ENCODE measurements at places on chromosomes 7 and 10.

DNA sequence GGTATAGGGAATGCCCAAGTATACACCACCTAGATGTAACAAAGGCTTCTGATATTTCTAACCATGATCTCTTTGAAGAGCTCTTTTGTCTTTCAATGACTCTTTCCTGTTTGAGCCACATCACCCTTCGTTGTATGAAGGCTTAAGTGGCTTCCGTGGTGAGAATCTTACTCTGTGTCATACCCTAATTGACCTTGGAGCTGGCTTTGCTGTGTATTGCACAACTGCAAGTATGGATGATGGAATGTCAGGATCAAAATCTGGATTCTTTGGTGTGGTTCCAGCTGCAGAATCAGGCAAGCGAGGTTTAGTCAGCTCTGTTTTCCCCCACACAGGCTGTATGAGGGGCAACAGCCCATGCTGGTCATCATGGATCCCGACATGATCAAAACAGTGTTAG is 16.0 kb downstream of the CYP3A43 start:
- DNase-seq: no peak

DNA sequence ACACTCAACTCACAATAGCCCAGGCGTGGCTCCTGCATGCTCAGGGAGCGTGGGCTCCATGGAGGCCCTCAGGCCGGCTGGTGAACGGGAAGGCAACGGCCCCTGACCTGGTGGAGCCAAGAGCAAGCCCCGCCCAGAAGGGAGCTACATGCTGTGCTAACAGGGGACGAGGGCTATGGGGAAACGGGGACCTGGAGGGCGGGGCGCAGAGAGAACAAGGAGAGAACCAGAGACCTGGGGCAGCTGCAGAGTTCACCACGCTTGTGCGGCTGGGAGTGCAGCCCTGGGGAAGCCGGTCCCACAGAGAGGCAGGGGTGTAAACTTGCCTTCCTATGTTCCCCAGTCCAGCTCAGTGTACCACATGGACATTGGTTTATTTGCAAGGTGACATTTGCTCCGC is 69.2 kb upstream of the PPP2R2D start:
- no peak for DNase-seq

- DNase-seq: no peak
Observed at GRCh38 chr7:110413038-110413437, 677.9 kb upstream of the LRRN3 start.

GRCh38 chr10:112753961-112754411 is 196.1 kb upstream of the TCF7L2 start:
- DNase-seq: no peak

GRCh38 chr10:87054373-87055295 is 34.5 kb downstream of the FAM25A start:
- DNase-seq: no peak

- DNase-seq: no peak
Observed at GRCh38 chr7:28953633-28954032, 4.5 kb downstream of the TRIL start.

DNA sequence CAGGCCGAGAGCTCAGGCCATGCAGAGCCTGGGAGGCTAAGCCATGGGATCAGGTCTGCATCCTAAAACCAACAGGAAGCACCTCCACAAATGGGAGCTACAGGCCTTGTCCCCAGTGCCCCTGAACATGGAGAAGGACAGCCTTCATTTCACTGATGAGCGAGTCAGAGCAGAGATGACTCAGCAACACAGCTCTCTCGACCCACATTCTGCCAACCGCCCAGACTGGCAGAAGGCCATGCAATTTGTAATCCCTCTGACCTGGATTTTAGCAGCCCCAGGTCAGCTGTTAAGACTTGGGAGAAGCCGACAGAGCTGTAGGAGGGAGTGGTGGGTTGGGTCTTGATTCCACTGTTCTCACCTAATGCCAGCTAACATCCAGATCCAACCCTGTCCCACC is 25.5 kb downstream of the VOPP1 start:
- DNase-seq: peak; percentile 69

DNA sequence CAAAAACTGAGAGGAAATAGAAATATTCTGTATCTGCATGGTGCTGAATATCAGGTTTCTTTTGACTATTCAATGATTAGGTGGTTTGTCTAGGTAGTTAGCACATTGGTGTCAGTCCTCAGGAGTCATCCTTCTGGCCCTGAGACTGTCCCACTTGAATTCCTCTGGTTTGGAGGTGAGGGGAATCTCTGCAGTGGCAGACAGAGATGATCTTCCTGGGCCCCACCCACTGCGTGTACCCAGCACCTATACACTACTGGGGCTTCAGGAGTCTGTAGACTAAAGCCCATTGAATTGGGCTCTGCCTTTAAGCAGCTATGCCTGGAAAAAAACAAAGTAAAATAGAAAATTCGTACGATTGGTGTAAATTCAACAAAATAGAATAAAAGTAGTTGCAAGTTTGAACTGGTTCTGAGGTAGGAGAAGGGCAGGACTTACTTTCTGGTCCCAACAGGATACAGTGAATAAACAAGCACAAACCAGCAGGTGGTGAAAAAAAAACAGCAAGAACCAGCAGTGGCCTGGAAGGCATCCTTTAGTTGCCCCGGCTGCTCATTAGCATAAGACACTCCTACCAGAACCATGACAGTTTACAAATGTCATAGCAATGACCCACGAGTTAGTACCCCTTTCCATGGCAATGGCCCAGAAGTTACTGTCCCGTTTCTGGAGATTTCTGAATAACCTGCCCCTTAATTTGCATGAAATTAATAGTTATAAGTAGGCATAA is 1.7 kb downstream of the LIPM start:
- DNase-seq: no peak

GRCh38 chr10:131288648-131289047 is 22.9 kb downstream of the TCERG1L start:
- DNase-seq: no peak

- no peak for DNase-seq
Observed at GRCh38 chr7:35252612-35253459, 1.1 kb downstream of the TBX20 start.

GRCh38 chr10:75565286-75566251 is 134.1 kb downstream of the LRMDA start:
- no peak for DNase-seq

DNA sequence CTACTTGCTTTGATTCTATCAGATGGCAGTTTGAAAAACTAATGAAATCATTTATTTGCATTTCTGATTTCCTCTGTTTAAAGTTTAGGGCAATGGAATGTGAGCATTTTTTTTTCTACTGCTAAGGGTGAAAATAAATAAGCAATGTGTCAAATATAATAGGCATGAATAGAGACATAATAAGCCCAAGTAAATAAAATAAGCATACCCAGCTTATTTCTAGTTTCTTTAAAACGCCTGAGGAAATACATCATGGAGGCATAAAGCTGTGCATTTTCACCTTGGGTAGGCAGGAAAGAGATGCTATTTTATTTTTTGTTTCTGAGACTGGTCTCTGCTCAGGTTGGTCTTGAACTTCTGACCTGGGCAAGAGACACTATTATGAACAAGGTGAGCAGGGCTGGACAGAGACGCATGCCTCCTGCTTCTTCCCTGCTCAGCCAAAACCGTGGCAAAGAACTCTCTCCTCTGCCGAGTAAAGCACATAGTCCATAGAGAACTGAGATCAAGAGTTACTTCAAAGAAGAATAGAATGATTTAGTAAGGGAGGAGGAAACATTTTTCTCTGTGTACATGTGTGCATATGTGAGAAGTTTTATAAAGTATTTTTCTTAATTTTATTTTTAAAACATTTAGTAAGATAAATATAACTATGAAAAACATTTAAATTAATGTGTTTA is 138.1 kb downstream of the GNAI1 start:
- no peak for DNase-seq

DNA sequence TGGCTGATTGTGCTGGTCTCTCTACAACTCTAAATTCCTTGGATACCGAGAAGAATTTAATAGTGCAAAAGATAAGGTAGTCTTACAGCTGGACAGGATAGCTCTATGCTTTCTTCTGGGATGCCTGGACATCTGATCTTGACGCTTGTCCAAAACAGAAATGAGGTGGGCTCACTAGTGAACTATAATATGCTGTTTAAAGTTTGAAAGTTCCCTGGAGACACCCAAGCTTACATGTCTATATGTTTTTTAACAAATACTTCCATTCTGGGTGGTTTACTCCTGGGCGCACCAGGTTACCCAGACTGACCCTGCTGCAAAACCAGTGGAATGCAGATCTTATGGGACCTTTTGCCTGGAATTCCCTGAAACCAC is 702.1 kb upstream of the COBL start:
- DNase-seq: no peak

DNA sequence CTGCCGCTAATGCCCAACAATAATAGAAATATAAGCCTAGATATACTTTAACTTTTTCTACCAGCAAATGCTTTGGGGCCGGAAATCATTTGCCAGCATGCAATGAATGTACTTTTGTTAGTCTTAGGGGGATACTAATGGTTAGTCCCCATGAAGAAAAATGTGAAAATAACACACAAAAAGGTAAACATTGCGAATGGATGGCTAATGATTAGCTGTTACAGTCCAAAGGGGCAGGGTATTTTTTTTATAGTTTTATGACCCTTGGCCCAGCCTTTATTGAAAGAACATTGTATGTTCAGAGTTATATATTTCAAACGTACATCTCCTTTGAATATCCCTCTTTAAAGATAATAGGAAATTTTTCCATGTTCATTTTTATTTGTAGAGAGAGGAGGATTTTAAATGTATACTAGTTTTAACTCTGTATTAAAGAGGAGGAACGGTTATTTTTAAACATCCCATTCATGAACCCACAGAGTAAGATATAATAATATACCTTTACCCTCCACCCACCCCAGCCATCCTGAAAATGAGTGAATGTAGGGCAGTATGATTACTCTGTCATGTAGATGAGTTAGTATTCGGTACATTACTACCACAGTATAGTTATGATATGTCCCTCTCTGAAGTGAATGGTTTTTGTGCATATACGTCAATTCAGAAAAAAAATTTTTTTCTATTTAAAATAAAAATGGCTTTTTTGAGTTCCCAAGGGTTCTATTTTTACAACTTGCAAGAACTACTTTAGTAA is 63.6 kb downstream of the ARID5B start:
- no peak for DNase-seq

Data from anterior cingulate cortex (tissue), 58 donors.